ENCODE measurements at places on chromosomes 6 and 20.

DNA sequence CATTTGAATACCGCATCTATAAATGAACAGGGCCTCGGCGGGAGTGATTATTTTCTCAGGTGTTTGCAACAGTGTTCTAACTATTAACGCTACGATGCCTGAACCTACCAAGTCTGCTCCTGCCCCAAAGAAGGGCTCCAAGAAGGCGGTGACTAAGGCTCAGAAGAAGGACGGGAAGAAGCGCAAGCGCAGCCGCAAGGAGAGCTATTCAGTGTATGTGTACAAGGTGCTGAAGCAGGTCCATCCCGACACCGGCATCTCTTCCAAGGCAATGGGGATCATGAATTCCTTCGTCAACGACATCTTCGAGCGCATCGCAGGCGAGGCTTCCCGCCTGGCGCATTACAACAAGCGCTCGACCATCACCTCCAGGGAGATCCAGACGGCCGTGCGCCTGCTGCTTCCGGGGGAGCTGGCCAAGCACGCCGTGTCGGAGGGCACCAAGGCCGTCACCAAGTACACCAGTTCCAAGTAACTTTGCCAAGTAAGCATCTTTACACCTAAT lies 70.9 kb downstream of the HFE start:
- no peak for DNase-seq

DNA sequence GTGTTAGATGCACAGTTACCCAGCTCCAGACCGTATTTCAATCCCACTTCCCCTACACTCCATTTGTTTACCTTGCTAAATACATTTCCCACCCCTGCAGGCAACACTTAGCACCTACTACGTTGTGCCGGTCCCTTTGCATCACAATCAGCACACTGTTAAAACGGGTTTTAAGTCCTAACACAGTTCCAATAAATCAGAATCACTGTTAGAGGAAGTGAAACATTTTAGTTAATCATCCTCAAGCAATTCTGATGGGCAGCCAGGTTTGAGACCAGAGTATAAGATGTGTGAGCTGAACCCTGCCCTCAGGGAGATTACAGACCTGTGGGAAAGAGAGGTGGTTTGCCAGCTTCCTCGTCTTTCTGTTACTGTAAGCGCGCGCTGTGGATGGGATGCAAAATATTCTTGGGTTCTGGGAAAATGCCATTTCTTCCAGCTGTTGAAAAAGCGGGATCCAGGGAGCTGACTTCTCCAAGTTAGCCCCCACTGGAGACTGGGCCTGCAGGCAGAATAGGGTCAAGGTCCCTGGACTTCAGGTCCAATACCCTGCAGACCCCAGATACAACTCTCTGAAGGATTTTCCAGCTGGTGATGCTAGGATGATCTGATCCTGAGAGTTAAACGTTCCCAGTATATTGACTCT lies 3.1 kb downstream of the ZCCHC3 start:
- no peak for DNase-seq

DNA sequence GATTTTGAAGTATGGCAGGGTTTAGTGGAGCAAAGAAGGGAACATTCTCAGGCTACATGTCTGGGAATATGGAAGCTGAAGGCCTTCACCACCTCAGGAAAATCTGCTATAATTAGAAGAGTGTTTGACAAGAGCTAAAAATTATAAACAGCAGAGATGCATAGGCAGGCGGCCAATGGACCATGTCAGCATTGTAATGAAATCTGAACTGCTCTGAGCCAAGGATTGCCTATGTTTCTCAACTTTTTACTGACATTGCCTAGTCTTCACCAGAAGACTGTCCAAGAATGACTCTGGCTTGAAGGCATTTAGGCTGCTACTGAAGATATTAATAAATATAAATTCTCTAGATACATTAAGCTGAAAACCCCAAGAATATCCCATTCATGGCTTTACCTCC lies 84.1 kb downstream of the C6orf52 start:
- DNase-seq = no peak

GRCh38 chr6:53578371-53578770 lies 33.5 kb upstream of the GCLC start:
- DNase-seq = no peak

DNA sequence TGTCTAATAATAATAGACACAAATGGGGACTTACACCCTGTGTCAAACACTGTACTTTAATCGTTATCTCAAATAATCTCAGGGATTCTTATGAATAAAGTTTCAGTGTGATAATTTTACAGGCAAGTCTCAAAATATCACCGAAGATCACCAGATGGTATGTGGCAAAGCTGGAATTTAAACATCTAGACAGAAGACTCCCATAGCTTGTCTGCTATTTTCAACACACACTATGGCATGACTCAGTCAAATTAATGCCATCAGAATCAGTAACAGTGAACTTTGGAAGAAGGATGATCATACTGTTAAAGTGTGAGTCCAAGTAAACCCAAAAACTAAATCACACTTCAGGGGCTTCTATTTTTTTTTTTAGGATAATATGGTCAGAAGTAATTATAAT lies 867.6 kb upstream of the FLRT3 start:
- DNase-seq = no peak

DNA sequence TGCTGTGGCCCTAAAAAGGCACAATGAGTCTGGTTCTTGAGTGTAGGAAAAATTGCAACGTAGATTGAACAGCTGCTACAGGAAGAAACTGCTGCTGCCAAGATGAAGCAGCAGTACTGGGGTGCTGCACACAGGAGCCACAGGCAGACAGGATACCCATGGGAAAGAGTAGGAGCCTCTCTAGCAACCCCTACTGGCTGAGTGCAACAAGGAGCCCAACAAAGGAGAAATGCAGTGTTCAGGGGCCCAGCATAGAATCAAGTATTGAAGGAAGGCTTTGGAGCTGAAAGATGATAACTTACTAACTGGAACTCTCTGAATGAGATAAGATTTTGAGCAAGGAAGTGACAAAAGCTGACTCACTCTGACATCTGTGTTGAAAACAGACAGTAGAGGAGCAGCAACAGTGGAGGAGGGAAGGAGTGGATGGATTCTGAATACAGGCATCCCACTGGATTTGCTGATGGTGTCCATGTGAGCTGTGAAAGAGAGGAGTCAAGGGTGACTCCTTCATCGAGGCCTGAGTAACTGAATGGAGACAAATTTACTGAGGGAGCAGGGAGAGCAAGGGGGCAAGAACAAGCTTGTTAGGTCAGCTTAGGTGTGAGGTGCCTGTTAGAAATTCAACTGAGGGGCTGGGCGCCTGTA lies 534.7 kb upstream of the JARID2 start:
- DNase-seq = peak; percentile 82

GRCh38 chr20:62087227-62087626 lies 21.5 kb upstream of the TAF4 start:
- no peak for DNase-seq

DNA sequence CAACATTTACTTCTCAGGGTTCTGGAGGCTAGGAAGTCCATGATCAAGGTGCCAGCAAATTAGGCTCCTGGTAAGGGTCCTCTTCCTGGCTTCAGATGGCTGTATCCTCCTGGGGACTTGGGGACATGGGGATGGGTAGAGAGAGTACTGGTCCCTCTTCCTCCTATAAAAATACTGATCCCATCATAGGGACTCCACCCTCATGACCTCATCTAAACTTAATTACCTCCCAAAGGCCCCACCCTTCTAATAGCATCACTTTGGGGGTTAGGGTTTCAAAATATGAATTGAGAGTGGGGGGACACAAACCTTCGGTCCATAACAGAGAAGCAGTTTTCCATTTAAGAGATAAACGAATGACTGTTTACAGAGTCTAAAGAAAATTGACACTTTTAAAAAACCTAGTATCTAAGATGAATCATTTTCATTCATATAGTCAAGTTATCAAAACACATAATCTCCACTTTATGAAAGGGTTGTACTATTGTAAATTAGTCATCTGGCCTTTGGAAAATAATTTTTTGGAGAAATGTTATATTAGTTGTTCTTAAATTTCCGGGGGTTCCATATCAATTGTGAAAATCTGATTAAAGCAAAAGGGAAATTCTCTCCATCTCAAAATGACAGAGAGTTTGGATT lies 33.5 kb downstream of the ELOVL5 start:
- DNase-seq = no peak

- no peak for DNase-seq
These were observed 182.5 kb upstream of the TENT5A start for GRCh38 chr6:81934936-81935335.

DNA sequence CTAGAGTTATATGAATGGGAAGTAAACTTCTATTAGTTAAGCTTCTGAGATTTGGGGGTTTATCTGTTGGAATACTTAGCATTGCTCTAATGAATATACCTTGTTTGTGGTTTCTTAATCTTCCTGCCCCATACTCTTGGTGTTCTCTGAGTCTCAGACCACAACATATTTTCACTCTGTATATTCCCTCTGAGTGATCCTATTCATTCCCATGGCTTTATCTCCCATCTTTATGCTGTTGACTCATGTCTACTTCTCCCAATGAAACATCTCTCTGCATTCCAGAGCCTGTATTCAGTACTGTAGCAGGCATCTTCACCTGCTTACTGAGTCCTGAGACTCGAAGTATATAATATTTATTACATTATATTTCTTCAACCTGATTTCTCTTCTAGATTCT lies 283.7 kb upstream of the MAP3K7 start:
- no peak for DNase-seq

DNA sequence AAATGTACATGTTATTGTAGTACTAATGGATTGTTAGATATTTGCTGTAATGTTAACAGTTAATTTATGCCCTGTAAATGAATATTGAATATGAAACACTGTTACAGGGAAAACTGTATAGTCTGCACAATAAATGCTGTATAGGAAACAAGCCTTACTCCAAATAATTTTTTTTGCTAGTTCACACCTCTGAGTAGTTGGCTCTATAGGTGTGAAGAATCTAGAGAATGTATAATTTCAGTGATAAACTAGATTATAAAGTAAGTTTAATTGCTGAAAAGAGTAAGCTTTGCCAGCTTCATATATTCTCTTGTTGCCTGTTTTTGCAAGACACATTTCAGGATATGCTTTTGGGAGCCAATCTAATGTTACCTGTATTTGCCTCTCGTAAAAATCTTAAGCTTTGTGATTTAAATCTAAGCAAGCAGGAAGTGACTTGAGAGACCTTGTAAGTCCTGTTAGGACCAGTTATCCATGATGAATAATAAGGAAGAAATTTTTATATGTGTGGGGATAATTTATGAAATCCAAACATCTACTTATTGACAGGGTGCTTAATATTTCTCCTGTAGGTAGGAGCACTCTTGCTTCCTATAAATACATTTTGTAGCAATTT lies 232.4 kb downstream of the ZFAND3 start:
- no peak for DNase-seq

DNA sequence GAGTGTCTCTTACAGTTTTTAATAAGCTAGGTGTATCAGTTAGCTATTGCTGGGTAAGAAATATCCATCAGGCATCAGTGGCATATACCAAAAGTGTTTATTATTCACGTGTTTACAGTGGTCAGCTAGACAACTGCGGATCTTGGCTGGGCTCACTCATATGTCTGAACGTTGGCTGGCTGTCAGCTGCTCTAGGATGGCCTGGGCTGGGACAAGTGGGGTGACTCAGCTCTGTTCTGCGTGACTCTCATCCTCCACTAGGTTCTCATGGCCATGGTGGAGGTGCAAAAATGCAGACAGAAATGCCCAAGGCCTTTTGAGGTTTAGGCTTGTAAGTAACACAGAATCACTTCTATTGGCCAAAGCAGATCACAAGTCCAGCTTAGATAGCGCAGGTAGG lies 22.0 kb downstream of the ZNF341 start:
- DNase-seq = no peak

- peak; percentile 35 for DNase-seq
These were observed 209.8 kb upstream of the KCNQ5 start for GRCh38 chr6:72411872-72412708.

DNA sequence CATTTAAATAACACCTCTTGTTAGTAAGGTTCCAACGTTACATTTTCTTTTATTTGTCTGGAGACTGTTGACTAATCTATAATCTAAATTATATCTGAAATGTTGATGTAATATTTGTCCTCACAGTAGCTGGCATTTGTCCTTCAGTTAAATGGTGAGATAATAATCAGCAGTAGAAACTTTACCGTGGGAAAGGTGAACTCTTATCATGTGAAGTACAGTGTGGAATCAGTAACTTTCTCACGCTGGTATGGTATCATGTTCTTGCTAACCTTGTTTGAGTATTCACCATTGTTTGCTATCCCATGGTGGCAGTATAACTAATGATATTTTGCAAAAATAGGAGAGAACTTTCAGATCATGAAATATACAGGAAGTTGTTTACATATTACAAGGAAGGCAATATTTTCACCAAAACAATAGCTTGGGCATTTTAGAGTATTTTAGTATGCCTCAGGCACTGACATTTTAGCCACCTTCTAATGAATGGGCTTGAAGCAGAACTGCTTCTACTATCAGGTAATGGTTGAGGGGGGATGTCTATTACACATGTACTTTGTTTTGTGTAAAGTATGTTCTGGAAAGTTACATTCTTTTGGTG lies 4.8 kb downstream of the GMNN start:
- no peak for DNase-seq

GRCh38 chr6:140779341-140779740 lies 1353.4 kb upstream of the GJE1 start:
- DNase-seq = no peak

- no peak for DNase-seq
These were observed 525.3 kb upstream of the JARID2 start for GRCh38 chr6:14720411-14721102.

GRCh38 chr20:5401277-5401875 lies 84.6 kb upstream of the PROKR2 start:
- DNase-seq = no peak

- DNase-seq = no peak
These were observed 3.5 kb downstream of the ANKRD60 start for GRCh38 chr20:58224974-58225373.

DNA sequence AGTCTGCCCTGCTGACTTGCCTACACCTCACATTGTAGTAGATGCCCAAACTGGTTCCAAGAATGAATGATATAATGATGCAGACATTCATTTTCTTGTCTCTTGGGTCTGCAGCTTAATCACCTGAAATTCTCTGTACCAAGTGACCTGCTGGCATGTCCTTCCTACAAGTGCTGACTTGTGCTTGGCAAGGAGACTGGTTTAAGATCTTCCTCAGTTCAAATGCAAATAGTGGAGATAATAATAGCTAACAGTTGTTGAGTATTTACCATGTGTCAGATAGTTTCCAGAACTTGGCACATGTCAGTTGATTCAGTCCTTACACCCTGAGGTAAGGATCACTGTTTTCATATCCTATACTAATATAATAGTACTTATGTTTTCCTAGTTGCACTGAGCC lies 223.4 kb downstream of the SLC24A3 start:
- DNase-seq = no peak

DNA sequence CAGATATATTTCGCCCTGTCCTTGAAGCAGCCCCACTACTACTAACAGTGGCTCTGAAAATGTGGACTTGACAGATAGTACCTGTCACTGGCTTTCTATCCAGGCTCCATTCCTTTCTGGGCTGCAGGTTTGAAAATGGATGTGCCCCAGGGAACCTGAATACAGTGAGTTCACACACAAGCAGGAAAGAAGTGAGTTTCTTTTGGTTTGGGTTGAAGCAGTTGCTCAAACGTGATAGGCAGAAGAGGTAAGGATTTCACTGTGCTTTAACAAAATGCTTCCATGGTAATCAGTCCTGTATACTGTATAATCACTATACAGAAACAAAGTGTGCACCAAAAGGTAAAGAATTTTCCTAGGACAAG lies 382.9 kb downstream of the PRKN start:
- DNase-seq = no peak

GRCh38 chr6:6569811-6570164 lies 18.7 kb upstream of the LY86 start:
- DNase-seq = no peak
